Effector memory CD4-positive, alpha-beta T cell (primary cell): ENCODE measurements at places on chromosomes 13 and 19.

- DNase-seq = no peak
These were observed 13.7 kb upstream of the ZNF888 start for GRCh38 chr19:52936954-52937325.

- DNase-seq = no peak
These were observed 410.5 kb downstream of the KCNRG start for GRCh38 chr13:50425772-50426171.

- DNase-seq = no peak
These were observed 38.9 kb upstream of the NPAS1 start for GRCh38 chr19:46980761-46981160.

DNA sequence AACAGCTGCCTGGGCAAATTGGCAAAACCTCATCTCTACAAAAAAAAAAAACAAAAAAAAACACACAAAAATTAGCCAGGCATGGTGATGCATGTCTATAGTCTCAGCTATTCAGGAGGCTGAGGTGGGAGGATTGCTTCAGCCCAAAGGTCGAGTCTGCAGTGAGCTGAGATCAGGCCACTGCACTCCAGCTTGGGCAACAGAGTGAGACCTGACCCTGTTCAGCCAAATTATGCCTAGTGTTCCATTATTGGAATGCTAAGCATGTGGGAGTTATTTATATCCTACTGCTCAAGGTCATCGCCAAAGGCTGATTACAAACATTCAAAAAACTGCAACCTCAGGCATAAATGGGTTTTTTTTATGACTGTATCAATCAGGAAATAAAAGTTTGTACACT lies 1251.0 kb upstream of the PCDH9 start:
- no peak for DNase-seq

GRCh38 chr13:40657951-40658350 lies 8.5 kb downstream of the FOXO1 start:
- no peak for DNase-seq

DNA sequence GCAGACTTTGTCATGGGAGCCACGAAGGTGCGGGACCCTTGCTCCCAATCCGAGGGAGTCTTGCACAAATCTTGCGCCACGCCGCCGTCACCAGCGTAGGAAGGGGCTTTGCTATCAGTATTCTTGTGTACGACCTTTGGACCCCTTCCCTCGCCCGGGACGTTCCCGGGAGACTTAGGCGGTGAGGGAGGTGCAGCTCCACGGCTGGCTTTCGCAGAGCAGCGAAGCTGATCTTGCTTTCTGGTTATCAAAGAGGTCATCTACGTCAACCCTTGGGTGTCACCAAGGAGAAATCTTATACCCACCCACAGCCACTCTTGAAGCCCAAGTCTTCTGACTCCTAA lies 583 bp downstream of the TECR start:
- DNase-seq = no peak

DNA sequence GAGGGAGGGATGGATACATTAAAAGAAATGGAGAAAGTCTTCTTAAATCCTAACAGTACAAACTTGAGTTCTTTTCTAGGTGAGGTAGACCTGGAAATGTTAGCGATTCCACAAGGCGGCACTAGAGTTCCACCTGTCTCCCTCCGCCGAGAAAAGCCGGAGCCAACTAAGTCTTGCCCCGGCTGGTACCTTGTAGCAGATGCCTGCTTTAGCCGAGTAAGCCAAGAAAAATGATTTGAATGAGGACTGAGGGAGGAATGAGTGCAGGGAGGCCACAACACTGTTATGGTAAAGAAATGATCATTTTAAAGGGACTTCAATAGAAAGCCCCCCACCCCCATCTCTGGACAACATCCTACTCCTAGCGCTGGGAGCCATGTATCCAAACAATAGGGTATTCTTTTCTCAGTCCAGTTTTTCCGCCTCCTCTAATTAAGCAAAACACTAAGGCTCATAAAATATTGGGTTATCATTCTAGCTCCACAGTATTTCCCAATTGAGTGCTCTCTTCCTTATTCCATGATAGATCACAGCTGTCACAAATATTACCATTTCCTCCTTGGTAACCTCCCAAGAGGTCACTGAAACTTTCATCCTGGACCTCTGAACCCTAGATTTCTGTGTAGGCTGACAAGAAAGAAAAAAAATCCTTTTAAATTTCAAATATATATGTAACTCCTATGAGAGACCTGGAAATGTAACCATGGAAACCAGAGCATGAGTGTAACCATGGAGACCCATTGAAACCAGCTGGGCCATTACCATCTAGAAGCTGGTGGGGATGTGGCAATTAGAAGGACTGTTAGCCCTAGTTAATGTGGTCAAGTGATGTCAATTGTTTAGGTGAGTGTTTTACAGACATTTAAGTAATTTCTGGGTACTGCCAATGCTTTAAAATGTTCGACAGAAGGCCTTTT lies 58.3 kb downstream of the GPALPP1 start:
- peak; percentile 52 for DNase-seq

- no peak for DNase-seq
These were observed 42.6 kb downstream of the MRPL57 start for GRCh38 chr13:21219036-21219381.

DNA sequence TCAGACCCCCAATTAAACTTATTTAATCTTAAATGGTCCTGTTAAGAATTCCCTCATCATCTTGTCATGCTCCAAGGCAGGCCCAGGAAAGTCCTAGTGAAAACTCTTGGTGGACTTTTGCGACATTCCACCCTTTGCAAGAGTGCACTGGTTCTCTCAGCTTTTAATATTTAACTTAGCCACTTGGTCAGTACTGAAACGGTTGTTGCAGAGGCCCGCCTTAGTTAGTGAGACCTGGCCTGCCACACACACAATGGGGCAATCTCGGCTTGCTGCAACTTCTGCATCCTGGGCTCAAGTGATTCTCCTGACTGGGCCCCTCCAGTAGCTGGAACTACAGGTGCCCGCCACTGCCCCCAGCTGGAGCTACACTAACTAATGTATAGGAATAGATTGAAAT lies 1366.0 kb downstream of the UQCRFS1 start:
- DNase-seq = no peak

GRCh38 chr13:111251646-111252445 lies 68.6 kb upstream of the TEX29 start:
- DNase-seq = no peak

GRCh38 chr13:28355046-28355821 lies 139.7 kb downstream of the FLT1 start:
- DNase-seq = no peak

DNA sequence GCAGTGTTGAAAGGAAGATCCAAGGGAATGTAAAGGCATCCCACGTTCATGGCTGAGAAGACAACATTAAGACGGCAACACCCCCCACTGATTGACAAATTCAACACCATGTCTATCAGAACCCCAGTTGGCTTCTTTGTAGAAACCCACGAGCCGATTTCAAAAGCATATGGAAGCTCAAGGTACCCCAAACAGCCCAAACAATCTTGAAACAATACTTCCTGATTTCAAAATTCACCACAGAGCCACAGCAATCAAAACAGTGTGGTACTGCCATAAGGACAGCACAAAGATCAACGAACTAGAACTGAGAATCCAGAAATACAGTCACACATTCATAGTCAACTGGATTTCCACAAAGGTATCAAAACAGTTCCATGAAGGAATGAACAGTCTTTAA lies 6.2 kb downstream of the MIER2 start:
- DNase-seq = no peak
